ENCODE measurements at places on chromosomes 4 and X.

DNA sequence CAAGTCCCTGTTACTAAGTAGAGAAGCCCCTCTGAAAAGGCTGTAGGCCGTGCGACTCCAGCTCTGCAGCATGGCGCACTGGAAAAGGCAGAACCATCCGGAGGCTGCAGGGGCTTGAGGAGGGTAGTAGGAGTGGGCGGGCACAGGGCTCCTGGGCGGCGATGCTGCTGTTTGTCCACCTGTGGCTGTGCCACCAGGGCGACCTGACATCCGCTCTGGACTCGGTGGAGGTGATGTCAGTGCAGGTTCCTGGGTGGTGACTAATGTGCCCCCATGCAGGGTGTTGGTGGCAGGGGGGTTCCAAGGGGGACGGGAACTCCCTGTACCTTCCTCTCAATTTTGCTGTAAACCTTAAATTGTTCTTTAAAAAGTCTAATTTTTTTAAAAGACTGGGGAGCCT, 58.3 kb downstream of the PCGF3 start:
- DNase-seq, result no peak

GRCh38 chrX:23194885-23195554, 139.6 kb upstream of the PTCHD1 start:
- no peak for DNase-seq

DNA sequence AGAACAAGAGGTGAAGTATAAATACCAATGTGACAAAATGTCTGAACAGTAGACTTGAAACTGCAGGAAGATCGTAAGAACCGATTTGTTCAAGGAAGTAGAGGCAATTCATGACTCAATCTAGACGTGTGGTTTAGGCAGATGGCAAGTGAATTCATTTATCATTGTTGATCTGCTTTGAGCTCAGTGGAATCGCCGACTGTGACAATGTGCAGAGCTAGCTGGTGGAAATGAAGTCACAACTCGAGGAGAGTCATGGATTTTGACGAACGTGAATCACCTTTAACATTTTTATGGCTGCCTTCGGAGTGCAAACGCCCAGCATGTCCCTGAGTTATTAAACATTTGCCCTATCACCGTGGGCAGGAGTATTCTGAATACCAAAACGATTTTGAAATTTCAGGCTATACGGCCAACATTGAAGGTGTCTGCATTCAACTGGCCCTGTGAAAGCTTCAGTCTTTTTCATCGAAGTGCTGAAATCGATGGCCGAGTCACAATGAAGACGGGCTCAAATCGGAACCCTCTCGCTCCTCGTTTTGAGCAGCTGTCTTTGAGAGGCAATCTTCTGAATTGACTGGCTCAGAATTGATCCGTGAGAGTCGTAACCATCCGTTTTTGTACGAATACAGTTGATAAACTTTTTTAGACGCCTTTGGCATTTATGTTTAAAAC, 689 bp upstream of the OGT start:
- peak; percentile 58 for DNase-seq

DNA sequence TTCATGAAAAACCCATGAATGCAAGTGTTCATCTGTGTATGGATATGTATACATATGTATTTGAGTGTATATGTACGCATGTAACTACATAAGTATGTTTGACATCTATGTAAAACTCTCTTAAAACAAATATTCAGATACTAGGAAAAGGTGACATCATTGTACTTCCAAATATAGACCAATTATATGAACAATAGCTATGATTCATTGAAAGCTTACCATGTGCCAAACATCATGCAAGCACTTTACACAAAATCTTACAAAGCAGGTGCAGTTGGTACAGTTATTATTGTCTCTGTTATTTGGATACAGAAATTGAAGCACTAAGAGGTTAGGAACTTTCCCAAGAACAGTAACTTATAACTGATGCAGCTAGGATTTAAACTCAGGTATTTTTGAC, 21.4 kb downstream of the MAGEB17 start:
- no peak for DNase-seq

- DNase-seq, result no peak
Observed at GRCh38 chr4:16126714-16127113, 42.9 kb upstream of the PROM1 start.

GRCh38 chr4:108110450-108110849, 58.3 kb downstream of the LEF1 start:
- DNase-seq, result no peak

- DNase-seq, result no peak
Observed at GRCh38 chrX:155534800-155535199, 76.4 kb upstream of the F8A3 start.

Measured in ACHN (cell line).